ENCODE measurements at places on chromosomes 2 and 18.

DNA sequence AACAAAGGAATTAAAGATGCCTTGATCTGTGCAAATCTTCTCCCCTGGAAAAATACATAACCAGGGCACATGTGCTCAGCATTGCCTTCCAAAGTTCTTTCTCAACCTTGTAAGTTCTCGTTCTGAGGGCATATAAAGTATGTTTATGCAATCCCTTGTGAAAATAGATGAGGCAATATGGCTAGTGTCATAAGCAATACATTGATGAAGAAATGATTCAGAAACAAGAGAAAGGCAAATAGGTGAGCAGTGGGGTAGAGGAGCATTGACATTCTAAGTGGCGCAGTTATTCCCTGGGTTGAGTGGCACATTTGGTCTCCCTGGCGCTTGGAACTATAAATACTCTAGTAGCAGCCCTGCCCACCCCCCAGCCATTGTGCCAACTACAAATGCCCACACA, 57.4 kb upstream of the PGAP1 start:
- no peak for DNase-seq

- no peak for DNase-seq
Observed at GRCh38 chr2:171410624-171411023, 23.2 kb downstream of the METTL8 start.

GRCh38 chr2:236874866-236875481, 210.7 kb upstream of the COPS8 start:
- no peak for DNase-seq

DNA sequence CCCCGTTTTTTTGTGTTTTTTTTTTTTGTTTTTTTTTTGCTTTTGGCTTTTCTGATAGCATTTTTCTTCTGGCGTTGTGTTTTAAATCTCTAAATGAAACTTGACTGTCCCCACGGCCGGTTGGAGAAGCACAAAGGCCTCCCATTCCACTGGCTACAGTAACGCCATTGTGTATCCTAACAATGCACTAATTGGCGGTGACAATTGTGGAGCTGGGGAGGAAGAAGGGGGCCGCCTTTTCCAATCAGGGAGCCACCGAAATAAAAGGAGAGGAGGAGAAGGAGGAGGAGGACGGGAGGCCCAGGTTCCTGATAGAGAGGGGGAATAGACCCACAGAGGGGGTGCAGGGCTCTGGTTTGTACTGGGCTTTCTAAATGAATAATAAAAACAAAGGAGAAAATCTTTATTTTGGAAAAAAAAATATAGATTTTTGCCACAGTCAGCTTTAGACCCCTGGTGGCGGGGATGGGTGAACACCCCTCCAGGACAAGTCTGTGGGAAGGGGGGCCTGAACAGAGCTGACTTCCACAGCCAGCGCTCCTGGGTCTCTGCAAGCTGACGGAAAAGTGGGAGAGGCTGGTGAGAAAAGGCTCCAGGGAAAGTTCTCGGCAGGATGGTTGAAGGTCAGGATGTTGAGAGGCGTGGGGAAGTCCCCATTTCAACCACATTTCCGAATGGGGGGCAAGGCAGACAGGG, 43.7 kb upstream of the FZD5 start:
- no peak for DNase-seq

DNA sequence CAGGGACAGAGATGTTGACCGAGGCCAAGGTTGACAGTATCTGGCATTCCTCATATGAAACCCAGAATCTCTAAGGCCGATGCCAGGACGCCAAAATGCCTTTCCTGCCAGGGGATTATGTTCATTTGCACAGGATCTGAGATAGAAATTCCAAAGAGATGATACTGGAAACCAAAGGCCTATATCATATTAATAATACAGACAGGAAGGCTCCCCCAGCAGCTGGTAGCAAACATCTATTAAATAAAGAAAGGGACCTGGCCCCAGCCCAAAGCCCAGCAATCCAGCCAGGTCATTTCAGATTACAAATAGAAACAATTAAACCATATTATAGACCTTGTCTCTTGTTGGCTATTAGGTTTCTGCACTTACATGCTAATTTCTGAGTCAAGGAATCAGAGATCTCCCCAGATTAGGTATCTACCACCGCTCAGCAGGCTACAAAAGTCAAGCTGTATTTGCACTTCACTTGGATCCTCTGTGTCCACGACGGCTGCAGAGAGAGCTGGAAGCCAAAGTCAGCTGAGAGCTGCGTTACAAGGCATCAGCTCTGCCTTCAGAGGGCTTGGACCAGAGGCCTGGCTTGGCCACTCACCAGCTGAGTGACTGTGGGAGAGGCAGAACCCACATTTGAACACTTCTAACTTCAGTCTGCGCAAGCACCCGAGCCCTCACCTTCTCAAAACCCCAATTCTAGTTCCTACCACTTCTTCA, 269.3 kb upstream of the SIX2 start:
- DNase-seq: no peak

GRCh38 chr2:106034325-106034724, 159.8 kb downstream of the UXS1 start:
- no peak for DNase-seq

- no peak for DNase-seq
Observed at GRCh38 chr2:215607766-215608165, 171.9 kb upstream of the FN1 start.

GRCh38 chr2:230956827-230957755, 32.0 kb upstream of the GPR55 start:
- DNase-seq: no peak

DNA sequence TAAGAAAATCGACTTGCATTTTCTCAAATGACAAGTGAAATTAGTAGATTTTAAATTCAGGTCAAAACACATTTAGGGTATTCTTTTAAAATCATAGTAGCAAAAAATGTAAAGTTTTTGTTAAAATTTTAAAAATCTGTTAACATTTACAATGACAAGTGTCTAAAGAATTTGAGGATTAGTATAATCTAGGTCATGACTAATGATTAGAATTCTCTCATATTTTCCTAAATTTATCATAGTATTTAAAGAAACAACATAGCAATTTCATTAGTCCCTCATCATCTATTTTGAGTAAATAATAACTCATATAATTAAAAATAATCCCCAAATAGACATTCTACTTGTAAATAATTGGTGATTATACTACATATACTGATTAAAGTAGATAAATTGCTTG, 23.6 kb downstream of the THUMPD2 start:
- no peak for DNase-seq

GRCh38 chr2:162328424-162329157, 10.1 kb upstream of the IFIH1 start:
- DNase-seq: no peak

Data from NCI-H2171 (cell line).